ENCODE measurements at places on chromosomes 4 and X.

GRCh38 chrX:152915541-152916241 lies 17.8 kb downstream of the ZNF185 start:
- no peak for DNase-seq

DNA sequence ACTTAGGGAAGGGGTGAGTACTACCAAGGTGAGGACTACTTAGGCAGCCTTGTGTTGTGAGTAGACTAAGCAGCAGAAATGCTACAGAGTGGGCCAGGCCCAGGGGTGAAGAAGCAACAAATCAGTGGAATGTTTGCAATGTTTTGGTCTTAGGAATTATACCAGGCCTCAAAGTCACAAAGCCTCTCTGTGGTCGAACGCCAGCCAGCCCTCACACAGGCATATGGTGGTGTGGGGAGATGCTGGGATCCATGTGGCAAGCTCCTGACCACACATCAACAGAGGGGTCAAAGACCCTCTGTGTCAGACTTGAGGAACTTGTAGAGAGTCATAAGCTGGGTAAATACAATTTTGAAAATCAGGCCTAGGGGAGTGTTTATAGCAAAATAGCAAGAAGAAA lies 153.8 kb upstream of the KLF3 start:
- DNase-seq, result no peak

DNA sequence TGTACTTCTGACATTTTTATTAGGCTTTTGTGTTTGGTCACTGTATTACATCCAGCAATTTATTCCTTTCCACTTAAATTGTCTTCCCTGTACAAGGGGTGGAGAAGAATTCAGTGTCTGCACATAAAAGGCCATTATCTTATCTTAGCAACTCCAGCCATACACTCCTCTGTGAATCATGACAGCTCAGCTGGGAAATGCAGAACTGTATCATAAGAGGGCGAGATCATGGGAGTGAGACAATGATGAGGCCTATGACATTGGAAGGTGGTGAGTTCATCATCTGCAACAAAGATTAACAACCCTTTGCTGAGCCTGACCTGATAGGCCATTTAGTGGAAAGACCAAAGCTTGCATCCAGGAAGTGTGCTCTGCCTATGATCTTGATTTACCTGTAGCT lies 33.3 kb downstream of the SLIT2 start:
- DNase-seq, result no peak

GRCh38 chrX:71919431-71919830 lies 8.8 kb downstream of the NHSL2 start:
- no peak for DNase-seq

DNA sequence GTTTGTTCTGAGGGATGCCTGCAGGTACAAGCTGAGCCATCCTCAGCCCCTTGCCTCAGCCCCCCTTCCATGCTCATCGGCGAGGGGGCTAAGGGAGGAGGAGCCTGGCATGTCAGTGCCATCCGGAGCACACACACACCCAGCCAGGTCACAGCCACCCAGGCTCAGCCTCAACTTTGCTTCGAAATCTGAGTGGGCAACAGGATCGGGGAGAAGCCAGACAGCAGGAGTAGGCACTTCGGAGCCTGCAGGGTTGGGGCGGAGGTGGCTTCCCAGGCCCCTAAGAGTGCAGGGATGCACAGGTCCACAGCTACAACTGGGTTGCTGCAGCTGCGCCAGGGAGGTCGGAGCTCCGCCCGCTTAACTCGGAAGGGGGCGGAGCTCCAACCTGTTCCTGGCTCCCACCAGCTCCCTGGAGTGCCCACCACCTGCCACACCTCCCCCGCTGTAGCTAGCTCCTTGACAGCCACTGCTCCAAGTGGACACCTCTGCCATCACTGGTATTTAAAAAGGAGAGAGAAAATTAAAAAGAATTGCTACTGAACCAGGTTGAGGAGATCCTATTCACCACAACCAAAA lies 192.9 kb upstream of the GALNT7 start:
- no peak for DNase-seq

GRCh38 chr4:22500831-22501714 lies 14.8 kb downstream of the ADGRA3 start:
- no peak for DNase-seq

DNA sequence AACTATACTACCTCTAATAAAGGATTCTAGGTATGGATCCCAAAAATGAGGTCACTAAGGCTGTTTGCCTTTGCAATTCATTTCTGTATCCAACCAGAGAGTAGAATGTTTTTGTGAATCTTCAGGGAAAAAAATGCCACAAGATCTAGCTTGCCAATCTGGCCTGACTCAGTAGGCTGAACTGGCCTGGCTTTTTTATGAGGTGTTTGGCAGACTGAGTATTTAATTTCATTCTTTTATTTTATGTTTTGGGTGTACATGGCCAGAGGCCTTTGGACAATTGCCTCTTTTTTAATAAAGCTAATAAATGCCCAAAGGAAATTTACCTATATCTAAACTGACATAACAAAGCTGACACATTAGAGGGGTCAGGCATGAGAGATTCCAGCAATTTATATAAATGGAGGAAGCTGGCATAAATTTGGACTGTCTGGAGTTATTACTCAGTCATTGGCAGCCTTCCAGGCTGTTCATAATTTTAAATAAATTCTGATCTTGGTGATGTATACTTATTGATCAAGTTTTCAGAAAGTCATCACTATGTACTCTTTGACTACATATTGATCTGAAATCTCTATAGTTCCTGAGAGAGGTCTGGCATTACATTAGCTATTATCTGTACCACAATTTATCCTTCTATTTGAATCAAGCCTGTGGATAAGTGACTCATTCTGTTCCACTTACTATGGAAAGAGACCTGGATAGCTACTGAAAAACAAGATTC lies 376.4 kb upstream of the NOCT start:
- no peak for DNase-seq

DNA sequence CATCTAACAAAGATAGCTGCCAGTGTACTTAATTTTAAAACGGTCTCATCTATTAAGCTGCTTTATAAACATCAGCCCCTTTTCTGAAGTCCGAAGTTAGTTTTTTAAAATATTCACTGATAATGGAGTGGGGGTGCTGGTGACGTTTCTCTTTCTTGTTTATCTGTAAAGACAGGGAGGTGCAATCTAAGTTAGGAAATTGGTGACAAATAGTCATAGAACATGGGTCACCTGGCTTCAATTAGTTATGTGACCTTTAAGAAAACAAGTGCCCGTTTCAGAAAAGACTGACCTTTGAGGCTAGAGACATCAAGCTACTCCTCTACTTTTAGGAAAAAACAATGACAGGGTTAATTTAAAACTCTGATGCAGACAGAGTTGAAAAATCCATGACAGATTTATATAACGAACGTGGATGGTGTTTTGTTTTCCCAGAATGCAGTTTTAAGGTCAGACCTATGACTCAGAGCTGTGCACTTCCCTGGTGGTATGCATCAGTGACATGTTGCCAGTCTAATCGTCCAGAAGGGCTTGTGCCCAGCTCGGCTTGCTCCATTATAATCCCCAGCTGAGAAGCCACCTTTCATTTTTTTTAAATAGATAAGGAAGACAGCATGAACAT lies 38.2 kb downstream of the FHL1 start:
- no peak for DNase-seq

GRCh38 chr4:162268911-162269310 lies 105.1 kb upstream of the FSTL5 start:
- DNase-seq, result no peak

- DNase-seq, result no peak
Measured at GRCh38 chrX:112341598-112341997, 259.0 kb upstream of the TRPC5 start.

DNA sequence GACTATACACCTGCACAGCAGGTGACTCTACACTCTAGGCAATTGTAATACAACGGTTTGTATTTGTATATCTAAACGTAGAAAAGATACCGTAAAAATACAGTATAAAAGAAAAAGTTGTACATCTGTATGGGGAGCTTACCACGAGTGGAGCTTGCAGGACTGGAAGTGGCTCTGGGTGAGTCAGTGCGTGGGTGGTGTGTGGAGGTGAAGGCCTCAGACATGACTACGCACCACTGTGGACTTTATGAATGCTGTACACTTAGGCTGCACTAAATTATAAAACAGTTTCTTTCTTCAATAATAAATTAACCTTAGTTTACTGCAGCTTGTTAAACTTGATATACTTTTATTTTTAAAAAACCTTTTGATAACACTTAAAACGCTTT lies 85.0 kb upstream of the FAT1 start:
- DNase-seq, result no peak

GRCh38 chr4:135371137-135371536 lies 1169.5 kb upstream of the PABPC4L start:
- no peak for DNase-seq

- peak; percentile 84 for DNase-seq
Measured at GRCh38 chrX:12949927-12950656, 24.8 kb upstream of the TMSB4X start.

GRCh38 chr4:137599734-137600133 lies 67.4 kb upstream of the PCDH18 start:
- DNase-seq, result no peak

GRCh38 chrX:26722666-26723428 lies 506.9 kb downstream of the MAGEB5 start:
- DNase-seq, result no peak

- DNase-seq, result no peak
Measured at GRCh38 chr4:53075162-53075785, 213.2 kb downstream of the RASL11B start.

- DNase-seq, result no peak
Measured at GRCh38 chr4:112954286-112954685, 95.2 kb upstream of the ANK2 start.

- DNase-seq, result no peak
Measured at GRCh38 chr4:5747738-5748375, 36.9 kb downstream of the EVC start.

DNA sequence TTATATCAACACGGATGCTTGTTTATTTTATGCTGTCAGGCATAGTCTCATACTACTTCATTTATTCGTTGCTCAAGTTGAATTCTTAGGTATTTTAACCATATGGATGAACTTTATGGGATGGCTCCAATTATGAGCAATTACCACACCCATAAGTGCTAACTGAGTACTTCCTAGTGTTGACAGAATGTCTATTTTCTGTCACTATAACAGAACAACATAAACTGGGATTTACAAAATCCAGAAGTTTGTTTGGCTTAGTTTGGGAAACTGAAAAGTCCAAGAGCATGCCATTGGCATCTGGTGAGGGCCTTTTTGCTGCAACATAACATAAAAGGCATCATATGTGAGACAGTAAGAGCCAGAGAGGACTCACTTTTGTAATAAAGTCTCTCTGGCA lies 21.0 kb downstream of the SULT1E1 start:
- no peak for DNase-seq

- DNase-seq, result no peak
Measured at GRCh38 chrX:119071381-119071780, 1.4 kb upstream of the CT47C1 start.

DNA sequence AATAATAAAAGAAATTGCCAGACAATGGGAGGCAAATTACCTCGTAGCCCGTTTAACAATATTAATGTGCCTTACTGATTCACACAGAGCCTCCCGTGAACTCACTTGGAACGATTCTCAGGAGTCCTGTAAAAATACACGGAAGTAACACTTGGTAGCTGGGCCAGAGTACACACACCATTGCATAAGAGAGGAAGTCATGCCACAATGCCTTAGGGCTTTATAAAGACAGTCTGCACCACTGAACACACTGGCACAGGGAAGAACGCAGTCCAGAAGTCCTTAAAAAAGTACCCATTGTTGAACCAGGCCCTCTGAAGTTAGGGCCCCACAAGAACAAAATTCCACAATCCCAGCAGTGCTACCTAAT lies 15.1 kb downstream of the SLC2A9 start:
- no peak for DNase-seq

- DNase-seq, result no peak
Measured at GRCh38 chrX:39762266-39762841, 335.4 kb downstream of the BCOR start.

DNA sequence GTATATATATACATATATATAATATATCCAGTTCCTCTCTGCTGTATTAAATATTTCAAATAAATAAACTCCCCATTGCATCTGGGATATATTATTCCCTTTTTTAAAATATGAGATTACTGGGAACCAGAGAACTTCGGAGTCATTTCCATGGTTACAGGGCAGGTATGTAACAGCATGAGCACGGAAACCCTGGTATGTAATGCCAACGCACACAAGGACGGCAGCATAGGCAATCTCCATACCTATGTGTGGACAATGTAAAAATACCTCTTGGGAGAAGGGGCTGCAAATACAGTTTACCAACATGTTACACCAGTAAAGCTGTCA lies 62.8 kb downstream of the NUDT10 start:
- DNase-seq, result no peak

- no peak for DNase-seq
Measured at GRCh38 chr4:181757910-181758660, 485.1 kb upstream of the TENM3 start.

GRCh38 chrX:36909676-36910030 lies 98.5 kb upstream of the FAM47C start:
- no peak for DNase-seq
